ENCODE measurements at places on chromosomes 2 and 18. TPM values are rescaled to one million over a fixed set of nuclear protein-coding genes. Genes with fewer than 3 reads are reported as not detected.

Gene REG1A
- total RNA-seq: not detected

Gene EDAR
- total RNA-seq: not detected

Gene HOXD3
- not detected for total RNA-seq

Gene EVA1A
- 11.9 TPM for total RNA-seq

Gene PROKR1
- total RNA-seq: not detected

Data from cardiac atrium fibroblast (primary cell).